ENCODE measurements at places on chromosomes 7 and 10. TPM values are rescaled to one million over a fixed set of nuclear protein-coding genes. Genes with fewer than 3 reads are reported as not detected.
A peak's percentile ranks its signal among the peaks of the same experiment; 100 is the strongest.

DNA sequence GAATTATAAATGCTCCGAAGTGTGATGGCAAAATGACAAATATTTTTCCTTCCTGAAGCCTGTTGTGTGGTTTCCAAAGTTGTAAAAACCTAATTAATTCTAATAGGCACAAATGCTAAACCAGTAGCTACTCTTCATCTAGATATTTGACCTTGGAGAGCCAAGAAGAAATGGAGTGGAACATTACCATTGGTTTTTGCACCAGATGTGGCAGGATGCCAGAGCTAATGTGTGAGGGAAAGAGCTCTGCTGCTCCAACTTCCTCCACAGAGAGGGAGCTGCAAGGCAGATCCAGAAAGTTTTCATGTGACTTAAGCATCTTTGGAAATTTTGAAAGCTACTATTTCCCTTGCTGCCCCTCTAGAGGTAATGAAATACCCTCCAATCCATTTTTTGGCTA, 65.1 kb upstream of the HPS1 start:
- H3K4me1 ChIP-seq, result no peaks in the 10 kb centered on the region
- H3K36me3 ChIP-seq, result no peaks in the 10 kb centered on the region
- H3K4me3 ChIP-seq, result no peak overlapping the region

DNA sequence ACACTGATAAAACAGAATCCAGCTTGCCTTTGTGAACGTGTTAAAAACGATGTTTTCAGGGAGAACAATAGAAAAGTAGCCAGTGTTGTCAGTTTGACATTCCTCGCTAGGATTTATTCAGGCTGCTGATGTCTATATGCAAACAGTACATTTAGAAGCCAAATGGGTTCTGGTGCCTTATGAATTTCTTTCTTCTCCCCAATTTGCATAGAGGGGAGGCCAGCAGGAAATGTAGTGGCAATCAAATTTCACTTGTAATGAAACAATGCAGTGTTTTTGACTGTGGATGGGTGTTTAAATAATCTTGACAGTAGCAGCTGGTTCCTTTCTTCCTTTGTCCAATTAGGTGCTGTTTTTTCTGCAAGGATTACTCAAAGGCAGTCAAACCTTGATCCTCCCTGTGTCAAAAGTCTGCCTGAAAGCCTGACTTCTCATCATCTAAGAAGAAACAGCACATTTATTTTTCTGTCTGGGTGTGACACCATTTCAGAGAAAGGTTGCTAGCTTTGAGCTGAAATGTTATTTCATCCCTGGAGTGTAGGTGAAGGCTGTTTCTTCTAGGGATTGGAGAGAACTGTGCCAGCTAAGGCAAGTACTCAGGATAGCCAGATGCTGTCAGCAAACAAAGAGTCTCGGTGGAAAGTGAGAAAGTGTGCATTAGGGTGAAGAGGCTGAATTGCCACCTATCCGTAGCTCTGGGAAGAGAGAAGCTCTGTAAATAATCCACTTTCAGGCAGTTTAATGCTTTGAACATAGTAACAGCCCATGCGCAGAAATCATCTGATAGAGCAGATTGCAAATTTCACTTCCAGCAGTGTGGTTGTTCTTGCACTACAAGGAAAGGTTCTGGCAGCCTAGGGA, 36.6 kb upstream of the ZNRF2 start:
- peaks cover 3% of the 10 kb centered on the region for H3K27me3 ChIP-seq
- no peak for DNase-seq
- H3K4me3 ChIP-seq, result no peak overlapping the region
- no peaks in the 10 kb centered on the region for H3K36me3 ChIP-seq

MDH2 gene
- 230 TPM for total RNA-seq

GRCh38 chr10:63573068-63573697, 52.0 kb downstream of the REEP3 start:
- no peaks in the 10 kb centered on the region for H3K27me3 ChIP-seq
- peak overlapping the region; percentile 42 for H3K27ac ChIP-seq
- H3K4me1 ChIP-seq, result peaks cover 15% of the 10 kb centered on the region
- peaks cover 26% of the 10 kb centered on the region for H3K36me3 ChIP-seq

OPTN gene
- 112 TPM for total RNA-seq

- peaks cover 82% of the 10 kb centered on the region for H3K4me1 ChIP-seq
- no peaks in the 10 kb centered on the region for H3K27me3 ChIP-seq
- peak overlapping the region; percentile 68 for H3K4me3 ChIP-seq
- peak overlapping the region; percentile 100 for H3K27ac ChIP-seq
Measured at GRCh38 chr10:114544045-114544659, 113.9 kb downstream of the ABLIM1 start.

FAM3C gene
- 96.0 TPM for total RNA-seq

DNA sequence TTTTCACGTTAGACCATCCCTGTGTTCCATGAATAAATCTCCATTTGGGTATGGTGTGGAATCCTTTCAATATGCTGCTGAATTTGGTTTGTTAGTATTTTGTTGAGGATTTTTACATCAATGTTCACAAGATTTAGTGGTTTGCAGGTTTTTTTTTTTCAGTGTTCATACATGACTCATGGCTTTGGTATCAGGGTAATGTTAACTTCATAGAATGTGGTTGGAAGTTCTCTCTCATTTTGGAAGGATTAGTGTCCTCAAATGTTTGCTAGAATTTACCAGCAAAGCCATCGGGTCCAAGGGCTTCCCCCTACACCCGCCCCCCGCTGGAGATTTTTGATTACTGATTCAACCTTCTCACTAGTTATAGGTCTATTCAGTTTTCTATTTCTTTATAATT, 398.0 kb downstream of the NXPH1 start:
- H3K27me3 ChIP-seq, result no peaks in the 10 kb centered on the region
- H3K36me3 ChIP-seq, result no peaks in the 10 kb centered on the region
- no peaks in the 10 kb centered on the region for H3K4me1 ChIP-seq
- no peak overlapping the region for H3K27ac ChIP-seq

EEF1AKMT2 gene
- 26.3 TPM for total RNA-seq

DNA sequence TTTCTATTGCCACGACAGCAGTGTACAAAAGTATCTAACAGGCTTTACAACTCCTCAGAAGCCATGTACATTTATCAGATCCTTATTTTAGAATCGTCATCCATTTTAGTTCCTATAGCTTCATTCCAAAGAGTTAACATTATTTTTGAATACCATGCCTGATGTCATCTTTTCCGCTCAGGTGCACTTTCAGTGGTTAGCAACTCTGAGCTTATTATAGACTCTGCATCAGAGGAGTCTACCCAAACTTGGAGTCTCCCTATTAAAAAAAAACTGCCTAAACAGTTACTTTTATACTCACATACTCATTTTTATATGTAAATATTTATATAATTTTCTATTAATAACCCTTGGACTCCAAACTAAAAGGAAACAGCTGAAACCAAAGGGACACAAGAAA, 31.6 kb upstream of the PRSS37 start:
- H3K4me3 ChIP-seq, result no peak overlapping the region
- no peaks in the 10 kb centered on the region for H3K36me3 ChIP-seq
- no peaks in the 10 kb centered on the region for H3K4me1 ChIP-seq
- DNase-seq, result no peak
- no peaks in the 10 kb centered on the region for H3K27me3 ChIP-seq

GRCh38 chr10:3853547-3854303, 68.7 kb upstream of the KLF6 start:
- DNase-seq, result no peak
- peaks cover 30% of the 10 kb centered on the region for H3K4me1 ChIP-seq
- no peaks in the 10 kb centered on the region for H3K36me3 ChIP-seq
- no peak overlapping the region for H3K4me3 ChIP-seq

DNA sequence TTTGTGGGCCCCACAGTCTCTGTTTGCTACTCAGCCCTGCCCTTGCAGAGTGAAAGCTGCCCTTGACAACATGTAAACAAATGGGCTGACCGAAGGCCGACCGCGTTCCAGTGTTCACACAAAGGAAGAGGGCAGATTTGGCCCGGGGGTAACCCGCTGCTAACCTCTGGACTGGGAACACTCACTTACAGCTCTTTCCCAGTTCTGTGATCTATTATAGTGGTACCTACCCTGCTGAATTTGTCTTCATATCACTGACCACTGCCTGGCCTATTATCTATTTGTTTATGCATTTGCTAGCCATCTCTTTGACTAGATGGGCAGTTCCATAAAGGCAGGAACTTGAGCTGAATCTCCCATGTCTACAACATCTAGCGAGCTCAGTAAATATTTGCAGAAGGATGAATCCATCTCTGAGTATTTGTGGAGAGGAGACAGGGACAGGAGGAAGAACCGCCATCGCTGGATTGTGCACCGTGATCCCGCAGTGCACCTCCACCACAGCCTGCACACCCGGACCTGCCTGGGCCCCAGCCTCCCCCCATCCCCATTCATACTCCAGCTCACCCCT, 15.2 kb downstream of the SLC29A3 start:
- H3K4me1 ChIP-seq, result no peaks in the 10 kb centered on the region
- no peak overlapping the region for H3K4me3 ChIP-seq
- no peak for DNase-seq
- no peaks in the 10 kb centered on the region for H3K36me3 ChIP-seq
- H3K27ac ChIP-seq, result no peak overlapping the region
- no peaks in the 10 kb centered on the region for H3K27me3 ChIP-seq

STRA8 gene
- total RNA-seq, result not detected

- no peak overlapping the region for H3K27ac ChIP-seq
- DNase-seq, result no peak
- peaks cover 9% of the 10 kb centered on the region for H3K27me3 ChIP-seq
Measured at GRCh38 chr7:45709168-45710042, 135.2 kb downstream of the ADCY1 start.

DNA sequence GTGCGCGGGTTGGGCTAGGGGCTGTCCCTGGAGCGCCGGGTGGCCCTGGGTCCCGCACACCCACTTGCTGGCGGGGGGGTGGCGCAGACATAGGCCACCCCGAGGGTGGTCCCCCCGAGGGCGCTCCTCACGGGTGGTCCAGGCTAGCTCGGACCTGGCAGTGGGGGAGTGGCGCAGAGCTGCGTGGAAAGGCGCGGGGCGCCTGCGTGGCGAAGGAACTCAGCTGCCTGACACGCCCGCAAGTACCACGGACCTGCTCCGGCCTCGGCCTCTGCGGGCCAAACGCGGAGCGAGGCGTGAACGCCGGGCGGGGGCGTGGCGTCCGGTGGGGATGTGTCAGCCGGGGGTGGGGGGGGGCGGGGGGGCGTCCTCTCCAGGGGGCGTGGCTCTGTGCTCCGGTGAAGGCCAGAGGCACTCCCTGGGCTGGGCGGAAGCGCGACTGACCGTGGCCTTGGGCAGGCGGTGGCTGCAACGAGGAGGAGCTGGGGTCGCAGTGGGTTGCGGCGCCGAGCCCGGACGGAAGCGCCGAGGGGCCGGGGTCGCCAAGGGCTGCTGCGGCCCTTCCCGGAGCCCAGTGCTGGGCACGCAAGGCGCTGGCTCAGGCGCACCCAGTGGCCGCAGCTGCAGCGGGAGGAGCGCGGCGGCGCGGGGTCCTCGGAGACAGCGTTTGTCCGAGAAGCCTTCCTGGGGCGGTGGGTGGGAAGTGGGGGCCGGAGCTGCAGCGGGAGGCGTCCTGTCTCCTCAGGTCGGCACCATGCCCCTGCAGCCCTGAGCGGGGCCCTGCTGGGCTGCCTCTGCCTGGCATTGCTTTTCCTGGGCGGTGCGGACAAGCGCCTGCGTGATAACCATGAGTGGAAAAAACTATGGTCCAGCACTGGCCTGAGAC, 58.9 kb upstream of the NUPR2 start:
- H3K4me3 ChIP-seq, result no peak overlapping the region
- H3K36me3 ChIP-seq, result no peaks in the 10 kb centered on the region
- H3K27me3 ChIP-seq, result no peaks in the 10 kb centered on the region
- DNase-seq, result no peak

CPEB3 gene
- total RNA-seq, result 3.8 TPM

SPOCK2 gene
- 51.9 TPM for total RNA-seq

MYL10 gene
- not detected for total RNA-seq

- no peak overlapping the region for H3K4me3 ChIP-seq
- peaks cover 15% of the 10 kb centered on the region for H3K4me1 ChIP-seq
- no peaks in the 10 kb centered on the region for H3K27me3 ChIP-seq
- H3K27ac ChIP-seq, result no peak overlapping the region
- peaks cover 2% of the 10 kb centered on the region for H3K36me3 ChIP-seq
Measured at GRCh38 chr7:6166443-6166891, 106.0 kb downstream of the CYTH3 start.

TMEM72 gene
- not detected for total RNA-seq

VSTM2A gene
- not detected for total RNA-seq

DNA sequence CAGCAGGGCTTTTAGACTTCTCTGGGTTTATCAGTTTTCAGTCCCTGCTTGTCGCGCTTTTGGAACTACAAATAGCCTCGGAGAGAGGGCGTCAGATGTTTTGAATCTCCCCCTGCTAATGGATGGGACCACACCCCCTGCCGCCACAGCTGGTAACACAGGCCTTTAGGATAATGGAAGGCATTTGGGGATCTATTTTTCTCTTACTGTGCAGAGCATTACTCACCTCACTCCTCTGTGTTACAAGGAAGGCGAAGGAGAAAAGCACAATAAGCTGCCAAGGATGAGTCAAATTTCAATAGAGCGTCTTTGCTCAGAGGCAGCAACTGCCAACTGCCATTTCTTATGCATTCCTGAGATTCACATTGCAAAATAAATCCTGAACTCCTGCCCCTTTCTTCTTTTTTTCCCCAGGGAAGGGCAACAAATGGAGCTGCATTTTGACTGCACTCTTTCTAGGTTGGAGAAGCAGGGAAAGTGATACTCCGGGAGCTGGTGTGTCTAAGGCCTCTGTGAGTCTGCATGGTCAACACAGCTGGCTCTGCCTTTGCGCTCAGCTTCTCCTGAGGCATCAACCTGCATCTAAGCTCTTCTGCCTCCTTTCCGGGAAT, 31.5 kb upstream of the SMNDC1 start:
- no peak overlapping the region for H3K4me3 ChIP-seq
- H3K27ac ChIP-seq, result peak overlapping the region; percentile 88
- peaks cover 48% of the 10 kb centered on the region for H3K4me1 ChIP-seq
- H3K36me3 ChIP-seq, result peaks cover 26% of the 10 kb centered on the region
- H3K27me3 ChIP-seq, result no peaks in the 10 kb centered on the region
- no peak for DNase-seq

DNA sequence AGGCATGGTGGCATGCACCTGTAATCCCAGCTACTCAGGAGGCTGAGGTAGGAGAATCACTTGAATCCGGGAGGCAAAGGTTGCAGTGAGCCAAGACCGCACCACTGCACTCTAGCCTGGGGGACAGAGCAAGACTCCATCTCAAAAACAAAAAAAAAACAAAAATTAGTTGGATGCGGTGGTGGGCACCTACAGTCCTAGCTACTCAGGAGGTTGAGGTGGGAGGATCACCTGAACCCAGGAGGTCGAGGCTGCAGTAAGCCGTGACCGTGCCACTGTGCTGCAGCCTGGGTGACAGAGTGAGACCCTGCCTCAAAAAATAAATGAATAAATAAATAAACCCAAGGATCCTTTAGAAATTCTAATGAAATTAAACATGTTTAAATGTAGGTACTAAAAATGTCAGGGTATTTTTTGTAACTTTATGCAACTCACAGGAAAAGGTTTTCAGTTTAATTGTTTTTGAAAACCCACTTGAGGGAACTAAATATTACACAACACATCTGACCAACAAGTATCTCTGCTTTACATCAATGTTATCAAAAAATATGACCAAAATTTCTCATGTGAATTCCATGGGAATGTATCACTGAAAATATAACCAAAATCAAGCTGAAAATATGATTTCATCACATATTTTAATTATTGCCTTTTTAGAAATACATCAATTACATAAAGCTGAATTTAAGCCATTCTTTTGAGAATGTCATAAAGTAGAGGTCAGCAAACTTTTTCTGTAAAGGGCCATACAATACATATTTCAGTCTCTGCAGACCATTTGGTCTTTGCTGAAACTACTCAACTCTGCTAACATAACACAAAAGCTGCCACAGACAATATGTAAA, 23.9 kb downstream of the UPF2 start:
- peaks cover 11% of the 10 kb centered on the region for H3K4me1 ChIP-seq
- H3K4me3 ChIP-seq, result no peak overlapping the region
- no peaks in the 10 kb centered on the region for H3K27me3 ChIP-seq
- DNase-seq, result no peak
- peaks cover 20% of the 10 kb centered on the region for H3K36me3 ChIP-seq

CFAP58 gene
- 0.56 TPM for total RNA-seq

Measured in activated CD8-positive, alpha-beta memory T cell treated with anti-CD3 and anti-CD28 coated beads, Interleukin-2, amount 10 ng/mL, durations not matched to agents 7 days and 5 days (primary cell).